ENCODE measurements at places on chromosomes 4 and X. TPM values are rescaled to one million over a fixed set of nuclear protein-coding genes. Genes with fewer than 3 reads are reported as not detected.

DNA sequence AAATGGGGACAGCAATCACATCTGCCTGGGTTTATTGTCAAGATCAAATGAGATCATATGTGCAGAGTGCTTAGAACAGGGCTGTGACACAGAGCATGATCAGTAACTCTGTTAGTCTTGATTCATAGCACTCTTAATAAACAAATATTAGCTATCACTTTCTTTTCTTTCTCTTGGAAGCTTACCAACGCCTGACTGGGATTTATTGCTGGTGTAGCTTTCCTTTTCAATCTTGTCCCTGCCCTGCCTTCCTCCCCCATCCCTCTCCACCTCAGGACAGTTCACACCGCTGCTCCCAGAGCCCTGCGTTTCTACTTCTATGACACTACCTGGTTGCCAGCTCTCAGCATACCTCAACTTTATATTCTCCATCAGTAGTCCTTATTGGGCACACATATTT, 120.7 kb downstream of the LDB2 start:
- H3K36me3 ChIP-seq, result no peaks in the 10 kb centered on the region
- H3K27me3 ChIP-seq, result no peaks in the 10 kb centered on the region
- no peak overlapping the region for H3K4me3 ChIP-seq
- no peaks in the 10 kb centered on the region for H3K4me1 ChIP-seq
- no peak for DNase-seq
- no peak overlapping the region for H3K27ac ChIP-seq

- H3K27me3 ChIP-seq, result peaks cover 4% of the 10 kb centered on the region
- H3K4me1 ChIP-seq, result no peaks in the 10 kb centered on the region
- no peak for DNase-seq
- no peak overlapping the region for H3K27ac ChIP-seq
These were observed 163.1 kb downstream of the ATG4A start for GRCh38 chrX:108254636-108255035.

- no peak overlapping the region for H3K4me3 ChIP-seq
- no peaks in the 10 kb centered on the region for H3K27me3 ChIP-seq
- H3K36me3 ChIP-seq, result peaks cover 3% of the 10 kb centered on the region
- H3K4me1 ChIP-seq, result no peaks in the 10 kb centered on the region
These were observed 120.0 kb downstream of the RAB28 start for GRCh38 chr4:13364172-13364571.

DNA sequence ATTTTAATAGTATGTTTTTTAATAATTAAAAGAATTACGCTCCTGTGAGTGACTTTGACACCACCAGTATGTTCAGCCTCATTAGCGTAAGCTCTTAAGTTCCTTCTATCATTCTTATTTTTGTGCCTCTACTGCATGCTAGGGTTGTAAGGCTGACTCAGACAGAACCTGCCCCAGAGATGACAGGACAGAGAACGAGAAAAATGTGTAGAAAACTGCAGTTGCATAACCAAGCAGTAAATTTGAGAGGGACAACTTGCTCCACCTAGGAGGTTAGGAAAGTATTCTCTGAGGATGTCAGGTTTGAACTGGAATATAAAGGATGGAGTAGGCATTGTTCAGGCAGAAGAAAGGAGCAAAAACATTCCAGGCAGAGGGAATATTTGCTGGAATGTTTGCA, 98.7 kb downstream of the NFKB1 start:
- peaks cover 64% of the 10 kb centered on the region for H3K4me1 ChIP-seq
- no peaks in the 10 kb centered on the region for H3K27me3 ChIP-seq
- no peak for DNase-seq

- no peak overlapping the region for H3K4me3 ChIP-seq
- no peaks in the 10 kb centered on the region for H3K4me1 ChIP-seq
- H3K36me3 ChIP-seq, result no peaks in the 10 kb centered on the region
- no peak for DNase-seq
- H3K27me3 ChIP-seq, result peaks cover 14% of the 10 kb centered on the region
These were observed 280.7 kb downstream of the RAPGEF2 start for GRCh38 chr4:159383562-159383931.

- no peak overlapping the region for H3K4me3 ChIP-seq
- no peak for DNase-seq
- no peaks in the 10 kb centered on the region for H3K36me3 ChIP-seq
- no peaks in the 10 kb centered on the region for H3K27me3 ChIP-seq
These were observed 27.1 kb upstream of the ZNF330 start for GRCh38 chr4:141193516-141194034.

DNA sequence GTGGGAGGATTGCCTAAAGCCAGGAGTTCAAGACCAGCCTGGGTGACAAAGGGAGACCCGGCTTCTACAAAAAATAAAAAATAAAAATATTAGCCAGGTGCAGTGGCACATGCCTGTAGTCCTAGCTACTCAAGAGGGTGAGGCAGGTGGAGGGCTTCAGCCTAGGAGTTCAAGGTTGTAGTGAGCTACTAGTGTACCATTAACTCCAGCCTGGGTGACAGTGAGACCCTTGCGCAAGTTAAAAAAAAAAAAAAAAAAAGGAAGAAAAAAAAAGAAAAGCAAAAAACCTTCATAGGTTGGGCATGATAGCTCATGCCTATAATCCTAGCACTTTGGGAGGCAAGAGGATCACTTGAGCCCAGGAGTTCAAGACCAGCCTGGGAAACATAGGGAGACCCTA, 5.8 kb downstream of the SCLT1 start:
- H3K36me3 ChIP-seq, result peaks cover 30% of the 10 kb centered on the region
- no peak for DNase-seq
- peaks cover 28% of the 10 kb centered on the region for H3K4me1 ChIP-seq
- no peaks in the 10 kb centered on the region for H3K27me3 ChIP-seq

DNA sequence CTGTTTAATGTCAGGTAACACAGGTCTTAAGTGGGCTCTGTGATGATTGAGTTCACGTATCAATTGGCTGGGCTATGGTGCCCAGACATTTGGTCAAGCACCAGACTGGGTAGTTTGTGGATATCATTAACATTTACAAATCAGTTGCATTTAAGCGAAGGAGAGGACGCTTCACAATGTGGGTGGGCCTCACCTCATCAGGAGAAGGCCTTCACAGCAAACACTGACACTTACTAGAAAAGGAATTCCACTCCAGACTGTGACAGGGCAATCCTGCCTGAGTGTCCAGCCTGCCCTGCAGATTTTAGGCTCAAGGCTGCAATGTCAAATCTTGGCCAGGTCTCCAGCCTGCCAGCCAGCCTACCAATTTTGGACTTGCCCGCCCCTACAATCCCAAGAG, 270.3 kb downstream of the DHRSX start:
- H3K36me3 ChIP-seq, result peaks cover 24% of the 10 kb centered on the region
- H3K27me3 ChIP-seq, result no peaks in the 10 kb centered on the region
- no peak overlapping the region for H3K27ac ChIP-seq
- DNase-seq, result no peak

GRCh38 chrX:12421918-12422317, 283.6 kb downstream of the FRMPD4 start:
- H3K36me3 ChIP-seq, result no peaks in the 10 kb centered on the region
- no peaks in the 10 kb centered on the region for H3K4me1 ChIP-seq
- H3K4me3 ChIP-seq, result no peak overlapping the region
- H3K27ac ChIP-seq, result no peak overlapping the region

DNA sequence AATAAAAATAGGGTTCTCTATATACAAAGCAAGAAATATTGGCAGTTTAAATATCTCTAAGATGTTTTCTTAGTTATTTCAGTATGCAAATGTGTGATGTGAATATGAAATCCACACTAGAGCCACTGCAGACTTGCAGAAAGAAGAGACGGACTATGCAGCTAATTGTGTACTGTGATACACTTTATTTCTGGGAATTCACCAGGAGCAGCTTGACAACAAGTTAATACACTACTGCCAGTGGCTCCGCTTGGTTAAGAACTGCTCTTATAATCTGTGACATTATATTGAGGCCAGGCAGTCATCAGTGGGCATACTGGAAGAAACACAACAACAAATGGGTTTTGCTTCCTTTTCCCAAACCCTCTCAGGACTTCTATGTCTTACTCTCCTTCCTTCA, 172.0 kb downstream of the FBXW7 start:
- no peaks in the 10 kb centered on the region for H3K27me3 ChIP-seq
- no peak overlapping the region for H3K27ac ChIP-seq
- H3K4me1 ChIP-seq, result peaks cover 11% of the 10 kb centered on the region

GRCh38 chr4:176939445-176939844, 146.7 kb upstream of the VEGFC start:
- no peak for DNase-seq
- no peak overlapping the region for H3K4me3 ChIP-seq
- no peaks in the 10 kb centered on the region for H3K4me1 ChIP-seq
- H3K36me3 ChIP-seq, result no peaks in the 10 kb centered on the region
- no peak overlapping the region for H3K27ac ChIP-seq

- no peaks in the 10 kb centered on the region for H3K27me3 ChIP-seq
- H3K4me1 ChIP-seq, result no peaks in the 10 kb centered on the region
- peak; percentile 57 for DNase-seq
- no peak overlapping the region for H3K27ac ChIP-seq
These were observed 567.7 kb downstream of the MAGEB5 start for GRCh38 chrX:26783512-26784225.

DNA sequence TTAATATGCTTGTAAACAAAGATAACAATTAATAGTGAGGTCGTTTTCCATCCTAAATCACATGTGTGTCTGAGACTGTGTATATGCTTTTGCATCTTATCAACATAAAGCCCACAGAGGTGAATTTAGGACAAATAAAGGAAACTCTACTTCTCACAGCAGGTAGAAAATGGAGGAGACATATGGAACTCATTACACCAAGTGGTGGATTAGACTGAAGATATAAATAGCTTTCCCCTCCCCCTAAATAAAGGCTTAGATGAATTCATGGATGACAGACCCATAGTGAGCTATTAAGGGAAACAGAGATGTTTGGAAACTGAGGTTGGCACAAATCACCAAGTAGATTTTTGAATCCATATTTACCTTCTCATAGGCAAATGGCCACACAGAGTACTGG, 79.7 kb downstream of the GRIA3 start:
- no peaks in the 10 kb centered on the region for H3K27me3 ChIP-seq
- H3K4me1 ChIP-seq, result no peaks in the 10 kb centered on the region
- no peak for DNase-seq

DNA sequence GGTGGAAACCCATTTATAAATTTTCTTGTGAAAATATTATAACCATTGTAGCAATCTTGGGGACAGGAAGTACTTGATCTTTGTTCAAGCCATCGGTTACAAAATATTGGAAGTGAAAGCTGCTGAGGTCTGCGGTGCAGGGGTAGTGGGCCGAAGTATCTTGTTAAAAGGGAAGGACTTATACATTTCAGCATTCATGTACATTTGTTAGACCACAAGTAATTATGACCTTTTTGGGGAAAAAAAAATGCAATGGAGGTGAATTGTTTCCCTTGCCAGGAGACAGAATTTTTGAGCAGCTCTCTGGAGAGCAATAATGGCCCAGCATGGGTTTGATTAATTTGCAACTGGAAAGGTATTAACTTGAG, 121.3 kb downstream of the EGF start:
- DNase-seq, result no peak
- H3K27me3 ChIP-seq, result peaks cover 36% of the 10 kb centered on the region
- H3K36me3 ChIP-seq, result no peaks in the 10 kb centered on the region
- peaks cover 7% of the 10 kb centered on the region for H3K4me1 ChIP-seq

DNA sequence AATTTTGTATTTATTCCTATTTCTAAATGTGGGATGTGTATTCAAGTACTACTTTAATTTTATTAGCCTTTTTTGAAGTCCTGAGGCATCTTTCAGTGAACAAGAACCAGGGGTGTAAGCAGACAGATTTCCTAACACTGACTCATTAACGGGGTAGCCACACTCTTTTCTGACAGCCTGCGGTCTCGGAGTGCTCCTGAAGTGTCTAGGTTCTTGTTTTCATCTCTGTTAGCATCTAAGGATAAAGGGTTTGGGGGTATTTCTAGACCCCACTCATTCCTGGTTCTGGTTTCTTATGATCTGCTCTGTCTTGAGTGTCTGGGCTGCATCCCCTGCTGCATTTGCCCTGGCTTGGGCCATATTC, 71.9 kb downstream of the GC start:
- H3K36me3 ChIP-seq, result no peaks in the 10 kb centered on the region
- no peaks in the 10 kb centered on the region for H3K27me3 ChIP-seq
- no peaks in the 10 kb centered on the region for H3K4me1 ChIP-seq
- no peak overlapping the region for H3K27ac ChIP-seq

GRCh38 chrX:38206542-38206941, 14.1 kb downstream of the SRPX start:
- DNase-seq, result no peak
- no peaks in the 10 kb centered on the region for H3K36me3 ChIP-seq

GRCh38 chr4:89800012-89800516, 36.9 kb downstream of the SNCA start:
- H3K4me1 ChIP-seq, result no peaks in the 10 kb centered on the region
- no peaks in the 10 kb centered on the region for H3K36me3 ChIP-seq
- no peak for DNase-seq
- no peak overlapping the region for H3K27ac ChIP-seq

- no peak overlapping the region for H3K27ac ChIP-seq
- DNase-seq, result no peak
- no peaks in the 10 kb centered on the region for H3K27me3 ChIP-seq
- no peaks in the 10 kb centered on the region for H3K36me3 ChIP-seq
- H3K4me3 ChIP-seq, result no peak overlapping the region
These were observed 710.6 kb upstream of the DIAPH2 start for GRCh38 chrX:95974096-95974470.

GRCh38 chr4:175386776-175387507, 425.1 kb downstream of the GPM6A start:
- H3K4me1 ChIP-seq, result no peaks in the 10 kb centered on the region
- no peaks in the 10 kb centered on the region for H3K27me3 ChIP-seq
- no peak overlapping the region for H3K27ac ChIP-seq

GRCh38 chr4:169269916-169270809, 593 bp downstream of the SH3RF1 start:
- no peak overlapping the region for H3K27ac ChIP-seq
- peaks cover 60% of the 10 kb centered on the region for H3K27me3 ChIP-seq
- peaks cover 10% of the 10 kb centered on the region for H3K4me1 ChIP-seq
- H3K4me3 ChIP-seq, result peak overlapping the region; percentile 83
- peak; percentile 79 for DNase-seq

The CT45A3 gene
- total RNA-seq, result not detected

The CXCL5 gene
- not detected for total RNA-seq

The HOPX gene
- total RNA-seq, result 88.5 TPM

The CLDN34 gene
- total RNA-seq, result not detected

The C1QTNF7 gene
- total RNA-seq, result not detected

The PDZD4 gene
- 0.26 TPM for total RNA-seq

The PAGE4 gene
- not detected for total RNA-seq

The CYBB gene
- not detected for total RNA-seq

The UCP1 gene
- not detected for total RNA-seq

The SPANXA1 gene
- total RNA-seq, result not detected

The GAGE2A gene
- not detected for total RNA-seq

The GSX2 gene
- not detected for total RNA-seq

The FOXR2 gene
- not detected for total RNA-seq

The RGN gene
- not detected for total RNA-seq

The NPY2R gene
- not detected for total RNA-seq
